Prostate gland (tissue), 2 donors: ENCODE measurements at places on chromosomes 2 and 18. TPM values are rescaled to one million over a fixed set of nuclear protein-coding genes. Genes with fewer than 3 reads are reported as not detected.

DNA sequence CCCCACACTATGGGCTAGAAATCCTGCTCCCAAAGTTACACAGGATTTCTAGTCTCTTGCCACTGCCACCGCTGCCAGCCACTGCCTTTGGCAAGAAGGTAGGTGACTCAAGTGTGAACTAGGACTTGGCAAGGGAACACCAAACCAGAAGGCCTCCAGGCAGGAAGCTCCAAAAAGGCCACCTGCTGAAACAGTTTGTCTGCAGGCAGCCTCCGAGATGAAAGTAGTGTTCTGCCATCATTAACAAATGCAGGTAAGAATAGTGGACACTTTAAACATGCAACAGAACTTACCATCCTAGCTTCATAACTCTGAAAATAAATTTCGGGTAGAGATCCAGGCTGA lies 3.9 kb downstream of the ANKRD44 start:
- DNase-seq, result peak; percentile 46

DNA sequence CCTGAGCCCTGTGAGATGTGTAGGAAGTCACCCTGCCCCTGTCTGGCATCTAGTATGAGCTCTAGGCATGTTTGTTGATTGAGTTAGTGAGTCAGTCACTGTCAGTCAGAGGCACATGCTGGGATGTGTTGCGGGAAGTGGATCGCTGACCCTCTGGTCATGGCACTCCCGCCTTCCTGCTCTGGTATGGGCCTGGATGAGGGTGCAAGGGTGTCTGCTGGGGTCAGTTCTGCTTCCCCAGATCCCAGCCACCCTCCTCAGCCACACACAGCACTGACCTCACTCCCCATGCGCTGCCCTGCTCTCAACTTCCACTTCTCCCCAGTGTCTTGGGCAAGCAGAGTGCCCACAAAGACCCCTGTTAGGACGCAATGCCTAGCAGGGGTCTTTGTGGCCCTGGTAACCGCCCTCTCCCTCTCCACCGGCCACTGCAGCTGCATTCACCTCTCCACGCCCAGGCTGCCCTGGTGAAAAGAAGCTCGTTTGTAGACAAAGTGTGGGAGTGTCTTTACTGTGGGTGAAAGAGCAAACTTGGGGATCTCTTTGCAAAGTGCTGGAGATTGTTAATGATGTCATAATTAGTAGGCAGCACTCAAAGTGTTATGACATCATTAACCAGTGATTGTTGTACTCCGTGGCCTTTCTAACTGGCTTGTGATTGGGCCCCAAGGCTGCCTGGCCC lies 252.1 kb downstream of the LDLRAD4 start:
- no peak for DNase-seq

DNA sequence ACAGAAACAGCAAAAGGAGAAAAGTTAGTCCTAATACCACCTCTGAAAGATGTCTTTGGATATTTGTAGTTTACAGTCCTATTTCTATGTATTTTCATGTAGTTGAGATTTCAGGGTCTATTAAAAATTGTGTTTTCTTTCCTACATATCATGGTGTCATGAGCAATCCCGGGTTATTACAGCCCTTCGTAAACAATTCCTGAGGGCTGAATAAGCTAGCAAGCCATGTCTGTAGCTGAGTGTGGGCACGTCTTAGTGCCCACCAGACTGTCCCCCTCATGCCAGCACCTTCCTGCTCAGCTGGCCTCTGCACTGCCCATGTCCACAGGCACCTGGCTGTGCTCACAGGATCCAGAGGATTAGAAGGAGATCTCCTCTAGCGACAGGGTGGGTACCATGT lies 60.6 kb downstream of the CTIF start:
- DNase-seq, result no peak

DNA sequence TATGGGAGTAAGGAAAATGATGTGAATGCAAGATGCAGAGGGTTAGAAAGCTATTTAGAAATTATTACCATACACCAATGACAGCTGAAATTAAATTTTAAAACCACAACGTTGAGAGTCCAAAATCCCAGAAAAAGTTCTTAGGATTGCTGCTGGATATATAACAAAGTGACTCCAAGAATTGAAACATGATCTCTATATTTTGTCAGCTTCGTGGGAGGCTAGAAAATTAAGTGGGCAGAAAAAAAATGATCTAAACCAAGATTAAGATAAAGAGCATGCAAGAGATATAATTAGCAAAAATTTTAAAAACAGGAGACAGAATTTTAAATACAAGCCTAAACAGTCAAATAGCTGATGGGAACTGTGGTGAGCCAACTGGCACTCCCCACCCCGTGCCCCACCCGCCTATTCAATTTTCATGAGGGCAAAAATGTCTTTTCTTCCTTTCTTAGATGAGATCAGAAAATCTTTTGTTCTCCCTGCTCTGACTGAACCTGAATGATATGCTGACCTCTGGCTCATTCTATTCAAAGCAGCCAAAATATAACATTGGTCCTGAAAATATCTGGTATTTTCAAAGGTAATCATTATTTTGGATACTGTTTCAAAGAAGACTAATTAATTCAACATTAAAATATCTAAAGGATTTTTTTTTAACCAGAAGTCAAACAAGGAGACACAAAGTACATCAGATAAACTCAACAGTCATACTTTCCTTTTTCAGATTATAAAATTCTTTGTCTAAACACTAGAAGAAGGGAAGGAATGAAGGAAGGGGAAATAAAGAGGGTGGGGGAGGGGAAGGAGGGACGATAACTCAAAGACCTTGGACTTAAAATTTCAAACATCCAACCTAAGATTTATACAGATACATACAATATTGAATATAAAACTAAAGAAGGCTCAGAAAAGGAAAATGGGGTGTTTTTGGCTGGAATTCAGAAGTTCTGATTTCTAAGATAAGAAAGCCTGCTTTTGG lies 12.2 kb downstream of the KANSL3 start:
- DNase-seq, result no peak

DNA sequence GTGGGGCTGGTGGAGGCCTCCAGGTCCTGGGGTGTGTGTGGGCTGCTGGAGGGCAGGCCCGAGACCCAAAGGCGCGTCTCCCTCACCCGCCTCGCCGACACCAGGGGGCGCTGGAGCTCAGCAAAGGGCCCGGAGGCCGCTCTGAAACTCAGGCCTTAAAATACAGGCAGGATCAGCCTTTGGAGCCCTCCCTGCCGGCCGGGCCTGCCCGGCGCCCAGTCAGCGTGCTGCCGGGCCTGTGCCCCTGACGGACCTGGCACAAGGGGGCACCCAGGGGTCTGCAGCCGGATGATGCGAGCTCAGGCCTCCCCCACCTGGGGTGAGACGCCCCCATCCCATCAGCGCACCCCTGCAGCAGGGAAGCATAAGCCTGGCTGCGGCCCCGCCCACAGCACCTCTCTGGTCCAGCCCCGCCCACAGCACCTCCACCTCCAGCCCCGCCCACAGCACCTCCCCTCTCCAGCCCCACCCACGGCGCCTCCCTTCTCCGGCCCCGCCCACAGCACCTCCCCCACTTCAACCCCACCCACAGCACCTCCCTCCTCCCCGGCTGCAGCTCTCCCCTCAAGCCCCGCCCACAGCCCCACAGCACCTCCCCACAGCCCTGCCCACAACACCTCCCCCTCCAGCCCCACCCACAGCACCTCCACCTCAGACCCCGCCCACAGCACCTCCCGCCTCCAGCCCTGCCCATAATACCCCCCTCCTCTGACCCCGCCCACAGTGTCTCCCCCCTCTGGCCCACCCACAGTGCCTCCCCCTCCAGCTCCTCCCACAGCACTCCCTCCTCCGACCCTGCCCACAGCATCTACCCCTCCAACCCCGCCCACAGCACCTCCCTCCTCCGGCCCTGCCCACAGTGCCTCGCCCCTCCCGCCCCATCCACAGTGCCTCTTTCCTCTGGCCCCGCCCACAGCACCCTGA lies 92.8 kb upstream of the OTOS start:
- DNase-seq, result peak; percentile 92

GRCh38 chr2:240435457-240435947 lies at the start of gene GPC1:
TSS of gene GPC1 (plus strand) at chr2:240435663. CDS start at chr2:240435919, 256 bp downstream.
- DNase-seq, result peak; percentile 72

LINC00305 gene
- not detected for total RNA-seq
